Umbilical cord (tissue), 2 donors: ENCODE measurements at places on chromosomes 16 and 17. TPM values are rescaled to one million over a fixed set of nuclear protein-coding genes. Genes with fewer than 3 reads are reported as not detected.

The TBX2 gene
- 24.6 TPM for total RNA-seq

The HEATR9 gene
- total RNA-seq: not detected

The NEURL4 gene
- 35.6 TPM for total RNA-seq

The PDP2 gene
- total RNA-seq: 16.4 TPM

The RNU2-1 gene
- total RNA-seq: not detected

The ZNF287 gene
- total RNA-seq: 12.8 TPM

The PDILT gene
- not detected for total RNA-seq

The NUPR1 gene
- 8.7 TPM for total RNA-seq

The PPM1E gene
- 1.7 TPM for total RNA-seq

The ZNHIT3 gene
- 11.3 TPM for total RNA-seq

The TRPV2 gene
- 22.9 TPM for total RNA-seq

The ABCA8 gene
- total RNA-seq: 72.2 TPM

The POLR2C gene
- 67.2 TPM for total RNA-seq

The GPR142 gene
- total RNA-seq: 1.2 TPM

The FNDC8 gene
- not detected for total RNA-seq

The SYCE1L gene
- total RNA-seq: not detected

The KRTAP4-3 gene
- 1.4 TPM for total RNA-seq

The DNAAF8 gene
- total RNA-seq: 0.24 TPM

The RUNDC3A gene
- total RNA-seq: 17.3 TPM

The OR4D1 gene
- total RNA-seq: 4.6 TPM

The SNX20 gene
- 1.2 TPM for total RNA-seq

The CRYM gene
- 29.4 TPM for total RNA-seq

The TBC1D26 gene
- total RNA-seq: 12.0 TPM

The PDE6G gene
- total RNA-seq: not detected

The TEKT1 gene
- 0.72 TPM for total RNA-seq

The ITGAD gene
- not detected for total RNA-seq

The SLC5A2 gene
- total RNA-seq: 2.9 TPM

The RHBDL1 gene
- total RNA-seq: 1.9 TPM

The ENPP7 gene
- total RNA-seq: 0.48 TPM

The GALR2 gene
- total RNA-seq: 6.7 TPM

The ATP2C2 gene
- total RNA-seq: 1.7 TPM

The WNT3 gene
- 11.6 TPM for total RNA-seq

The TMEM235 gene
- total RNA-seq: 0.96 TPM

The LRRC37A gene
- total RNA-seq: 0.72 TPM

The RNF227 gene
- total RNA-seq: 2.6 TPM

The TRPV3 gene
- total RNA-seq: 8.9 TPM
